ENCODE measurements at places on chromosomes 2 and 18.

- DNase-seq, result no peak
Observed at GRCh38 chr2:235669269-235669831, 175.5 kb downstream of the AGAP1 start.

- no peak for DNase-seq
Observed at GRCh38 chr2:216636551-216637450, 3.6 kb downstream of the IGFBP2 start.

- DNase-seq, result no peak
Observed at GRCh38 chr2:178928077-178928476, 120.9 kb upstream of the TTN start.

- no peak for DNase-seq
Observed at GRCh38 chr2:173357346-173357745, 2.7 kb downstream of the CDCA7 start.

DNA sequence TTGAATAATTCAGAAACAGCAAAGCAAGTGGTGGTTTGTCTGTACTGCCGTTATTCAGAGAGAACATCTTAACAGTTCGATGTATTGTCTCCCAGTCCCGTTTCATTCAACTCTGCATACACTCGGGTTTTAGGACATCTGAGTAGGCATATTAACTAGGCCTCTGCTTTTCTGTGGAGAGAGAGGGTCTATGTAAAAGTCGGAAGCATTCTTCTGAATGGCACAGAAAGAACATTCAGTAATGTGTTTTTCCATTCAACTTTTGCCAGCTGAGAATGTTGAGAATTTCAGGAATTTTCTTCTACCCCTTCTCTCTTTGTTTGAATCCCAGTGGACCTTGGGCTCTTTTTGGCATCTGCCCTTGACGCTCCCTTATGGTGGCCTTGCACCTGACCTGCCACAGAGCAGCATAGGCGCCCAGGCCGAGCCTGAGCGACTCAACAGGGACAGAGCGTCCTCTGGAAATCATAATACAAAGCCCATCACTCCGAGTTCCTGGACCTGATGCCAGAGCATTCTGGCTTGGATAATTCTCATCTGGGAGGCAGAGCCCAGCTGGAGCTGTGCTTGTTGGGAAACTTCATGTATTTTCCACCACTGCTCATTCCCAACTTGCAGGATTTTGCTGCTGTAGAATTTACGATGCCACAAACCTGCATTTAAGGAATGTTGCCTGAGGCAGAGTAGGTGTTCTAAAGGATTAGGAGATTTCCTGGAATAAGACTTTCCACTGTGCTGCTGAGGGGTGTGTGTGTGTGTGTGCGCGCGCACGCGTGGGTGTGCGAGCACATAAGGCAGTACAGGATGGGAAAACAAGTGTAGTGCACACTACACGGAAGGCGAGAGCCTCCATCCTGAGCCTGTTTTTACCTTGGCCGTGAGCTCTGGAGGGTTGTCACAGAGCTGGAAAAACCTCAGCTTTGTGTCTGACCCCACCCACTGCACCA is 77.2 kb upstream of the TXNDC2 start:
- no peak for DNase-seq

Data from cortex of kidney (tissue), 1 donor.